ENCODE measurements at places on chromosomes 11 and 22.

DNA sequence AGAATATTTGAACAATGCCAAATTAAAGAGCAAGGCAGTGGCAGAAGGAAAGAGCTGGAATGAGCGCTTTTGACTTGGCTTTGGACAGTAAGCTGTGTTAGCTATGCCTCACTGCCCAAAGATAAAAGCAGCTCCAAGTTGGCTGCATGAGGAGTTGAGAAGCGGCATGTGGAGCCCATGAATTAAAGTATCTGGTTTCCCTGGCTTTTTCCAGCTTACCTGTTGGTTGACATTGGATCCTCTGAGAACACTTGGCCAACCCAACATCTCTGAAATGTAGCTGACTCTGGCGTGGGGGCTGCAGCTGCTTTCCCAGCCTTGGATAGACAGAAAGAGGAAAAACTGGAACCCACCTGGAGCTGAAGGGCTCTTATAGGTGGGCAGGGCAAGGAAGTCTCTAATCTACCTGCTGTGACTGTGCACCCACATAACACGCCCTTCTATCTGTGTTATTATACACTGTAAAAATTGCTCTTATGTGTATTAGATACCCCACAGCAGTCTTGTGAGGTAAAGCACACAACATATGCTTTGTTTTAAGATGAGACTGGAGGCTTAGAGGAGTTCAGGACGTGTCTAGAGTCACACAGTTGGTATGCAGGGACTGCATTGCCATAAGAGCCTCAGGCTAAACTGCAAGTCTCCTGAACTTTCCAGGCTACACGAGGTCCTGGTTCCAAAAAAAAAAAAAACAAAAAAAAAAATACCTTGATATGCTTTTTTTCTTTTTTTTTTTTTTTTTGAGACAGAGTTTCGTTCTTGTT lies 5.8 kb downstream of the UBASH3B start:
- DNase-seq = no peak

DNA sequence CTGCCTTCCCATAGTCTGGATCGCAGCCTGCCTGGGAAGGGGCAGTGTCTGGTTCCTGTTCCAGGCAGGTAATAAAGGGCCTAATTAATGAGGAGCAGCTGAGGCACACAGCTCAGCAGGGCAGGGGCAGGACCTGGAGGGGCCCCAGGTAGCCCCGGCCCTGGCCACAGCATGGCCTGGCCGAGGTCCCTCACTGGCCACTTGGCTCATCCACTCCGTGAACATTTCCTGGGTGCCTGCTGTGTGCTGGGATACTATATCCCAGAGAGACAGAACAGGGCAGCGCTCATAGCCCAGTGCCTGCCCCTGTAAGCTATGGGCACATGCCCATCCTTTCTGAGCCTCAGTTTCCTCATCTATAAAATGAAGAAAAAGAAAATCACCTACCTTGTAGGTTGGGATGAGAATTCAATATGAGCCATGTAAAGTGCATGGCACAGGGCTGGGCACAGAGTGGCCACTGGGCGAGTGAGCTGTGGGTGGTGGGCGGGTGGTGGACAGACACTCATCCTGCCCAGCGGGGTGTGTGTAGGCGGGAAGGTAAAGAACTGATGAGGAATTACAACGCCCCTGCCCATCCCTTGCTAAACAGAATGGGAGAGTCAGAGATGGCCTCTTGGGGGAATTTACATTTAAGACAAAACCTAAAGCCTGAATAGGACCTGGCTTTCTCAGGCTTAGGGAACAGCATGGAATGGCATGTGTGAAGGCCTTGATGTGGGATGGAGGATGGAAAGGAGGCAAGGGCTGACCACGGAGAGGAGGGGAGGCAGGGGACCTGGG lies 9.2 kb downstream of the MYRF start:
- DNase-seq = no peak

DNA sequence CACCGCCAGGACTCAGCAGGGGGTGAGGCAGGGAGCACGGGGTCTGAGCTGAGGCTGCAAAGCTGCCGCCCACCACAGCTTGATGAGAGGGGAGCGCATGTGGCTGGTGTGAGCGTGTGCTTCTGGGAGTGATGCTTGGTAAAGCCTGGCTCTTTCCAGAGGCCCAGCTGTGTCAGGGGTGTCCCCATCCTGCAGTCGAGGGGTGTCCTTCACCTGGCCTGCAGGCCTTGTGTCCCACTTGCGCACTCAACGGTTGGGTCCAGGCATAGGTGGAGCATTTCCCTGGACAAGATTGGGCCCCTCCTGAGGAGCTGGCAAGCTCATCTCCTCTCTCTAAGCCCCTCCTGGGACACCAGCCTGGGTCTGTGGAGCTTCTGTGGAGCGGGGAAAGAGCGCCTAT lies 273.9 kb downstream of the TBC1D22A start:
- no peak for DNase-seq

DNA sequence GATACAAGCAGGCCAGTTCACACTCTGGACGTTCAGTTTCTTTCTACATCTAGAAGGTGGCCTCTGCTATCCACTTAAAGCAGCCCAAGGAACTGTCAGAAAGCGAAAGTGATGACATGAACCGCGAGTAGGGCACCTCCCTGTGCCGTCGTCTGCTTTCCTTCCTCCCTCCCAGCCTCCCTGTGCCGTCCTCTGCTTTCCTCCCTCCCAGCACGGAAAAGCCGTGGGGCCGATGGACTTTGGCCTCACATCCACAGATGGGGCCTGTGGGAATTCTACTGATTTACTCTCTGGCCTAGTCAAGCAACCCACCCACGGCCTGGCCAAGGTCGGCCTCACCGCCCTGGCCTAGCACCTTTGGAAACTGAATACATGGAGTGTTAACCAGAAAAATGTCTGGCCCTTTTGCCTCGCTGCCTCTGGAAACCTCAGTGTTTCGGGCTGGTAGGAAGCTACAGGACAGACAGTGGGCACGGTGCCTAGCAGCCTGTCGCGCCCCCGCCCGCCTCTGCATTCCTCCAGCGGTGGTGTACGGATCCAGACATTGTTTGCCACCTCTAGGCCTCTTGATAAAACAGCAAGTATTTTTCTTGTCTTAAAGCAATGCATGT lies 14.2 kb downstream of the PEX26 start:
- no peak for DNase-seq
